GM23338 (cell line): ENCODE measurements at places on chromosomes 12 and 14. TPM values are rescaled to one million over a fixed set of nuclear protein-coding genes. Genes with fewer than 3 reads are reported as not detected.

- DNase-seq, result no peak
Observed at GRCh38 chr12:112848338-112848715, 56.8 kb downstream of the RPH3A start.

DNA sequence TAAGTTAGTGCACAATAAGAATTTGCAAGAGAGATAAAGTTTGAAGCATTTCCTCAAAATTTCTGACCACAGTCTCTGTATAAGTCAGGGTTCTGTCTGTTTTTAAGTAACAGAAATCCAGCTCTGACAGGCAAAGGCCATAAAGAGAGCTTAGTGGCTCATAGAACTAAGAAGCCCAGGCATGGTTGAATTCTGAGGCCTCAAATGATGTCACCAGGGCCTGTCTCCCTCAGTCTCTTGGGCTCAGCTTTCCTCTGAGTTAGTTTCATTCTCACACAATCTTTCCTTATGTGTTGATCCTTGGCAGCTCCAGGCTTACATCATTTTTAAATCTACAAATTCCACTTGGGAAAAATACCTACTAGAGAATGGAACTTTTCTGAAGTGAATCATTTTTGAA lies 173.4 kb upstream of the ATP2B1 start:
- no peak for DNase-seq

GRCh38 chr14:71661441-71661840 lies 270.8 kb upstream of the RGS6 start:
- DNase-seq, result no peak

DNA sequence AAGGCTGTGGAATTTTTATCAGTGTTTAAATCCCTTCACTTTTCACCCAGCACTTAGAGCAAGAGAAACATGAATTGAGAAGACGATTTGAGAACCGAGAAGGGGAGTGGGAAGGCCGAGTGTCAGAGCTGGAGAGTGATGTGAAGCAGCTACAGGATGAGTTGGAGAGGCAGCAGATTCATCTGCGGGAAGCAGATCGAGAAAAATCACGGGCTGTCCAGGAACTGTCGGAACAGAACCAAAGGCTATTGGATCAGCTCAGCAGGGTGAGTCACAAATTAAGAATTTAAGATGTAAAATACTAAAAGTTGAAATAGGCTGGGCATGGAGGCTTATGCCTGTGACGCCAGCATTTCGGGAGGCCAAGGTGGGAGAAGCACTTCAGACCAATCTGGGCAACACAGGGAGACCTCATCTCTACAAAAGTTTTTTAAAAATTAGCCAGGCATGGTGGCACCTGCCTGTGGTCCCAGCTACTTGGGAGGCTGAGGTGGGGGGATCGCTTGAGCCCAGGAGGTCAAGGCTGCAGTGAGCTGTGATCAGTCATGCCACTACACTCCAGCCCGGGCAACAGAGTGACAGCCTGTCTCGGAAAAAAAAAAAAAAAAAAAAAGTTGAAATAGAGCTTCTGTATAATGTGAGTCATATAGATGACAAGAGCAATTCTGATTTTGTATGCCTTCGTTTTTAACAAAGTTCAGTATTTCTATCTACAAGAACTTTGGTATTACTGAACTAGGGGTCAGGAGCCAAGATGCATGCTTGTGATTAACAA lies 9.6 kb downstream of the BICDL1 start:
- DNase-seq, result no peak

Gene TAS2R9
- polyA plus RNA-seq, result not detected in 2 replicates

DNA sequence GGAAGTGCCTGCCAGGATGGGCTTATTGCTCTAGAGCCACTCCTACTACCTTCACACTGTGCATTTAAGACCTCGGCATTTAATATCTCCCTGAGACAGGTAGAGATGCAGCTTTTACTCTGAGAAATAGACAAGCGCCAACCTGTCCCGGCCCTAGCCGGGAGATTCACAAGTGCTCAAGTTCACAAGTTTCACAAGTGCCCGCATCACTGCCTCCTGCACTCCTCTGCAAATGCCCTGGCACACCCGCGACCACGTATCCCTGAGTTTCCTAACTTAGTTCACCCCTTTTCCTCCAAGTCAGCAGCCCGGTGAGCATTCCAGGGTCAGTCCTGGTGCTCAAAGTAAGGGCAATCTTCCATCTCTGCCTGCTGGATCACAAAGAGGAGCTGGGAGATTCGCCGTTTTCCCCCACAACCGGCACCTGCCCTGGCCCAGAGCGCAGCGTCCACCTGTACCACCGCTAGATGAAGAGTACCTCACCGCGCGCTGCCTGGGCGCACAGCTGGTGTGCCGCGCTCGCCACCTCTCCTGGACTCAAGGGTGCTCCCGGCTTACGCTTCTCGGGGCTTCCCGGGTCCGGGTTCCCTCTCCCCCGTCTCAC lies 5.0 kb upstream of the SLC38A4 start:
- peak; percentile 65 for DNase-seq

DNA sequence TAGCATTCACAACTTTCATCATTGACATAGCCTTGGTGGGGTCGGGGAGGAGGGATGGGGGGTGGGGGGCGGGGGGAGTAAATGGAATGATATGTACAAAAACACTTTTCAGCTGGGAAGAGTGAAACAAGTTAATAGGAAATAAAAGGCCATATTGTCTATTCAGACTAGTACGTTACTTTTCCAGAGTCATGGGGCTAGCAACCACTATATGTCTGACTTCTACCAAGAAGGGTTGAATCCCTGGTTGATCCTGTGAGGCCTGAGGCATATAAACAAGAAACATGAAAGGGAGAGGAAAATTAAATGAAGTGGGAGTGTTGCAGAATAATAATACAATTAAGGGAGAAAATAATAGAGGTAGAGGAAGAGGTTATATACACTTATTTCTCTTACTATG lies 225.5 kb downstream of the ERC1 start:
- no peak for DNase-seq

- peak; percentile 51 for DNase-seq
Observed at GRCh38 chr14:54673193-54674045, 106.5 kb downstream of the SAMD4A start.

Gene OAS1
- polyA plus RNA-seq, result not detected in 2 replicates

DNA sequence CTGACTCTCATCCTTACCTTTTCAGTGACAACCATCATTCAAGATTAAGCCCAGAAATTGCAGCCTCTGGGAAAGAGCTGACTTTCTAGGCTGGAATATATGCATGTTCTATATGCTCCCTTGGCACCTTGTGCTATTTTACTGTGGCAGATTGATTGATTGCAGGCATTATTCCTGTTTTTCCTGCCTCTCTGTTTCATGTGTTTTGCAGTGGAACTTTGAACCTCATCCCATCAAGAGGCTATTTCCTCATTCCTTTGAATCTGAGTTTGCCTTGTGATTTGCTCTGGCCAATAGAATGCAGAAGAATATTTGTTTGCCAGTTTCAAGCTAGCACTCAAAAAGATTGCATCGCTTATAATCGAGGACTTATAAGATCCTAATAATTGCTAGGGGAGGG lies 174.8 kb upstream of the DCN start:
- DNase-seq, result no peak

- peak; percentile 88 for DNase-seq
Observed at GRCh38 chr14:21868442-21869046, 194.9 kb upstream of the OR4E1 start.

- DNase-seq, result peak; percentile 68
Observed at GRCh38 chr12:62656591-62657362, 190.2 kb downstream of the MON2 start.

Gene IAPP
- polyA plus RNA-seq, result 0.10 and 0.32 TPM in 2 replicates

- peak; percentile 27 for DNase-seq
Observed at GRCh38 chr12:83784298-83784890, 1097.7 kb downstream of the TMTC2 start.

GRCh38 chr12:6052940-6053329 lies 71.5 kb downstream of the VWF start:
- no peak for DNase-seq

GRCh38 chr12:110992909-110993308 lies 72.5 kb upstream of the MYL2 start:
- no peak for DNase-seq

GRCh38 chr12:99390707-99391106 lies 256.8 kb upstream of the GARIN6 start:
- DNase-seq, result peak; percentile 78

GRCh38 chr12:32989705-32990104 lies 93.1 kb upstream of the PKP2 start:
- no peak for DNase-seq

Gene MYF5
- not detected in 2 replicates for polyA plus RNA-seq
